ENCODE measurements at places on chromosomes 12 and 14.

GRCh38 chr12:60259225-60259624 lies 663.4 kb downstream of the SLC16A7 start:
- no peak for DNase-seq

- DNase-seq = no peak
Measured at GRCh38 chr14:77284466-77284865, 13.5 kb upstream of the NGB start.

DNA sequence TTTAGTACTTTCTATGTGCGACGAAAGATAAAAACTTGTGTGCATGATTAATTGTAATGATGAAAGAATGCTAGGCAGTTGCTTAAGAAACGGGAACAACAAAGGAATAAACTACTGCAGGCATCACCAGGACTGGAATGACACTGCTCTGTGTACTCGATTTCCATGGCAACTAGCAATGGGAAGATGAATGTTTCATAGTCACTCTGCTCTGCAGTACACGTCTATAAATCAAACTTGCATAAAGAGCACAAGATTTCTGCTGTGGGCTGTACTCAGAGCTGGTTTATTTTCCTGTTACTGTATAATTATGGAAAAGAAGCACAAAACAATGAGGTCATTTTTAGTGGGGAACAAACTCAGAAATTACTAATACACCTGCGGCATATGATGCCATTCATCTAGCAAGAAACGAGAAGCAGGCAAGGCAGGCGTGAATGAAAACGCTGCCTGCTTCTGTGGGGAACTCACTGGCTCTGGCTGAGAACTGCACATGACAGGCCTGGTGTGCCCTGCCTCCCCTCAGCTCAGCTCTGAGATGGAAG lies 41.8 kb downstream of the EFCAB11 start:
- DNase-seq = no peak

DNA sequence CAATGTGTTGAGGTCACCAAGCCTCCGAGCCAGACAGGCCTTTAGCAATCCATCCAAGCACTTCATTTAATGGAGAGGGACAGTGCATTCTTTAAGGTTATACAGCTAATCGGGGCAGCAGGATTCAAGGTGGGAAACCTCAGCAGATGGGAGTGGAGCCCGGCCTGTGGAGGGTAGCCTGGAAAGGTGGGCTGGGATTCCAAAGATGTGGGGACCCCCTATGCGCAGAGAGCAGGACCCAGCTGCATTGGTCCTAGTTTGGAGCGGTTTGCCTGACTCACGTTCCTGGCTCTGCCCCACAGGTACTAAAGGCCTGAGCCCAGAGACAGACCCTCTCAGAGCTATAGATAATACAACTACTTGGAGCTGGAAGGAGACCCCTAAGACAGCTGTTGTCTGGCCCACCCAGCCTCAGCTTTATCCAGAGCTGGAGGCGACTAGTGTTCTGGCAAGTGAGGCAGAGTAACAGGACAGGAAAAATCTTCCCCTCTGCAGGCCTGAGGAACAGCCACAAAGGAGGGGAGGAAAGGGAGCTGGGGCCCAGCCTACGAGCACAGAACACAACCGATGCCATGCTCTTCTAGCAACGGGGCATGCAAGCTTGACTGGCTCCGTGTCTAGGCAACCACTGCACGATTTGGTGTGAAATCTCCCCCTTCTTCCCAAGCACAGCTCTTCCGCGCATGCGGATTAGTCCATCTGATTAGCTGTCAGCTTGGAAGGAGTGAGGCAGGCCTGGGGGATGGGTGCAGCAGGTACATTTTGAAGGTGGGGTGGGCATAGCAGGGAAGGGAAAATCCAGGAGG lies 1.1 kb upstream of the MYH7 start:
- no peak for DNase-seq

DNA sequence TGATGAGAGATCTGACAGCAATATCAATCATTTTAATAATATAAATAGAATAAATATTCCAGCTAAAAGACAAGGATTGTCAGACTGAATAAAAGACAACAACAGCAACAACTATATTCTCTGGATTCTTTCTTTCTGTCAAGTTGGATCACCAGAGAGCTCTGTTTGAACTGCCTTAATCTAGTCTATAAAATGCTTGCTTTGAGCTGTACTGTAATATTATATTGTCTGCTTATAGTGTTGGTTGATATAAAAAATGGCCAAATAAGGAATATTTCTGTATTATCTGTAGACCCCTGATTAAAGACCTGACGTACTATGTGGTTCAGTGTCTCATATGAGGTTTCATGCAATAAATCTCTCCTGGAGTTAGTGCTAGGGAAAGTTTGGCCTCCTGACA lies 46.3 kb upstream of the CSRP2 start:
- no peak for DNase-seq

DNA sequence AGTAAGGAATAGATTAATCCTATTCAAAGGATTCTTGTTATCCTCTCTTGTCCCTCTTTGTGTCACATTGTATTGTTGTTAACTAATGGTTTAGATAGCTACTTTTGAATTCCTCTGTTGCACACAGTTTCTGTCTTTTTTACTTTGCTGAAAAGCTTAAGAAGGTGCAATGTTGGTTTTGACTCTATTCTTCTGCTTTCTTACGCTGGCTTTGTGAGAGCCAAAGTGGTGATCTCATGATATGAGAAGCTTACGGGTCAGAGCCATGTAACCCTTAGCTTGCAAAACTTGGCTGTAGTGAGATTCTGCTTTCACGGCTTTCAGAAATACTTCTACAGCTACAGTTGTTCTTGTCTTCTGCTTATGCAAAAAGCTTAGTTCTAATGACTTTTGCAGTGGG lies 239.7 kb downstream of the TRHDE start:
- no peak for DNase-seq

GRCh38 chr12:97140355-97140754 lies 233.3 kb downstream of the NEDD1 start:
- DNase-seq = no peak

- DNase-seq = no peak
Measured at GRCh38 chr12:38983117-38983571, 77.8 kb upstream of the CPNE8 start.

DNA sequence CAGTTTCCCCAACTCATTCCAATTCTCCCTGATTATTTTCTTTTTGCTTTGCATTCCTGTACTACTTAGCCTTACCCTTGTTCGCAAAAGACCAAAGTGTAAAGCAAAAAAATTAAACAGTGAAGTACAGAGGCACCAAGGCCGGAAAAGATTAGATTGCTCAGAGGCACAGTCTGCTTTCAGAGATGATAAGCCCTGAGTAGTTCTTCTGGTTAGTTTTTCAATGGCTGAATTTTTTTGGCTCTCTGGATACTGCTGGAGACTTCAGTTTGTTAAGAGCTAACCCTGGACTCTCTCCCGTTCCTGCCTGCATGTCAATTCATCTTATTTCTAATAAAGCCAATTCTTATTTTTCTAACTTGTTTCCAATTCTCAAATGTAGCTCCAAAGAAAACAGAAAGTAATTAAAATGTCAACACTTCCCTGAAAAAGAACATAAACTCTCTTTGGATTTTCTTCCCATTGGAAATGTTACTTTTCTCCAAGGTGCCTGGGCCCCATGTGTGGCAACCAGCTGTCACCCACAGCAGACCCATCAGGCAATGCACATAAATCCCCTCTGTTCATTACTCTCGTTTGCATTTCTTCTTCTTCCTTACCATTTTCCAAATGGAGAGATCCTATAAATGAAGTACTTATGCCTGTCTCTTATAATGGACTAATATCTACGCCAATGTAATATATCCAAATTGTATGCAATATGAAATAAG lies 142.8 kb downstream of the BTG1 start:
- DNase-seq = no peak

GRCh38 chr12:57732270-57732669 lies 6.3 kb downstream of the AGAP2 start:
- no peak for DNase-seq

DNA sequence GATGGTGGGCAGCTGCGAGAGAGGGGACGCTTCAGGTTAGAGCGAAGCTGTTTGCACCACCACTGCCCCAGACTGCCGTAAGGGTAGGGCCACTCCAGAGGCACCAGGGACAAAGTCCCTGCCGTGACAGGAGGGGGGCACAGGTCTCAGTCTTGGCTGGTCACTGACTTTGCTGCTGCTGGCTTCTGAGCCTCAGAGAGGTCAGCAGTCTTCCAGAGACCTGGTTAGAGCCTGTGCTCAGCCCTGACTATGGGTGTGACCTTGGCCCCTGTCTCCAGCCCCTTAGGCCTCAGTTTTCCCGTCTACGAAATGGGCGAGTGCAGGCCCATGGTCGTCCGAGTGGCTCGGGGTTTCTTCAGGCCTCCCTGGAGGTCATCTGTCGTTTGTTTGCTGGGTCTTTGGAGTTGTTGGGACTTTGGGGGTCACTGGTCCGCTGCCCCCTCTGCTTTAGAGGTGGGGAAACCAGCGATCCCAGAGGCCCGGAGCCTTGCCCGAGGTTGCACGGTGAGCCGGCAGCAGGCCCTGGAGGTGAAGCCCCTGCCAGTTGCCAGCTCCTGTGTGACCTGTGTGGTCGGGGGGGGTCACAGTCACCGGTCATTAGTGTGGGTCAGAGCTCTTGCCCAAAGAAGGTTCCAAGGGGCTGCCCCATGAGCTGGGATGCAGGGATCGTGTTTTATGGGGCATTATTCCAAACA lies 15.3 kb downstream of the MEG3 start:
- no peak for DNase-seq

- DNase-seq = no peak
Measured at GRCh38 chr12:49545815-49546214, 7.0 kb downstream of the KCNH3 start.

- DNase-seq = no peak
Measured at GRCh38 chr12:29039013-29039412, 110.1 kb upstream of the FAR2 start.

GRCh38 chr12:120362516-120363273 lies 6.3 kb downstream of the MSI1 start:
- no peak for DNase-seq

DNA sequence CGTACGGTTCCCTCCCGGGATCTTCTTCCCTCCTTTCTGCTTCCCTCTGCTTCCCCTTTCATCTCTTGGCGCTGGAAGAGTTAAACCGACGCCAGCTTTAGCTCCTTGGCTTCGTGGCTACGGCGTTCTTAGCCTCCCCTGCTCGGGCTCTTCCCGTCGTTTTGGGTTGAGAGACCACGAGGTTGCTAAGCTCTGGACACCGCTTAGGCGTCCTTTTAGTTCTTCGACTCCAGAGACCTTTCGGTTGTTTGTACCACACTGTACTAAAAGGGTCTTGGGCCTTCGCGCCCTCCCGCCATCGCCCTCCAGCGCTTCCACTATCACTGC lies 545 bp downstream of the CPSF2 start:
- DNase-seq = no peak

GRCh38 chr14:75854111-75854799 lies 127.5 kb downstream of the TGFB3 start:
- no peak for DNase-seq

DNA sequence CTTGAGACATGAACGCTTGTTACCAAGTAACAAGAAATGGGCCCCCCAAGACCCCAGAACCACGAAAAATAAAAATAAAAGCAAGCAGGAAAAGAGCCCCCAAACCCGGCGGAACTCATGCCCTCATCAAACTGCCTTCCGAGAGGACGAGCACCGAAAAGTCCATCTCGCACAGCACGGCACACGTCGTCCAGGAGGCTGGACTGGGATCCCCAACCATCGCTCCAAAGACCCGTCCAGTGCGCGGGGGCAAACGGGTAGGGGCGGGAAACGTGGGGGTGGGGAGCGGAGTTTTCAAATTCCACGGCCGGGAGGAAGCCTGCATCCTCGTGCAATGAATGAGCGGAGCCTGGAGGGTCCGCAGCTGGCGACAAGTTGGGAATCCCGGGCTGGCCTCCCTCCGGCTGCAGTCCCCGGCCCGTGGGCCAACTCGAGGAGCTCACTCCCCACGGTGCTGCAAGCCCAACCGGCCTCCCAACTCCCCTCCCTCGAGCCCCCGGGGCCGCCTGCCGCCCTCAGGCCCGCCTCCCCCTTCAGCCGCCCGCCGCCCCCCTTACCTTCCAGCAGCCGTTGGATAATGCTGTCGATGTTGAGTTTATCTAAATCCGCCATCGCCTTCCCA lies 484 bp downstream of the PPP1CC start:
- no peak for DNase-seq

- no peak for DNase-seq
Measured at GRCh38 chr14:50065583-50065982, 50.8 kb downstream of the VCPKMT start.

GRCh38 chr12:50016501-50017475 lies 8.5 kb downstream of the RACGAP1 start:
- no peak for DNase-seq

DNA sequence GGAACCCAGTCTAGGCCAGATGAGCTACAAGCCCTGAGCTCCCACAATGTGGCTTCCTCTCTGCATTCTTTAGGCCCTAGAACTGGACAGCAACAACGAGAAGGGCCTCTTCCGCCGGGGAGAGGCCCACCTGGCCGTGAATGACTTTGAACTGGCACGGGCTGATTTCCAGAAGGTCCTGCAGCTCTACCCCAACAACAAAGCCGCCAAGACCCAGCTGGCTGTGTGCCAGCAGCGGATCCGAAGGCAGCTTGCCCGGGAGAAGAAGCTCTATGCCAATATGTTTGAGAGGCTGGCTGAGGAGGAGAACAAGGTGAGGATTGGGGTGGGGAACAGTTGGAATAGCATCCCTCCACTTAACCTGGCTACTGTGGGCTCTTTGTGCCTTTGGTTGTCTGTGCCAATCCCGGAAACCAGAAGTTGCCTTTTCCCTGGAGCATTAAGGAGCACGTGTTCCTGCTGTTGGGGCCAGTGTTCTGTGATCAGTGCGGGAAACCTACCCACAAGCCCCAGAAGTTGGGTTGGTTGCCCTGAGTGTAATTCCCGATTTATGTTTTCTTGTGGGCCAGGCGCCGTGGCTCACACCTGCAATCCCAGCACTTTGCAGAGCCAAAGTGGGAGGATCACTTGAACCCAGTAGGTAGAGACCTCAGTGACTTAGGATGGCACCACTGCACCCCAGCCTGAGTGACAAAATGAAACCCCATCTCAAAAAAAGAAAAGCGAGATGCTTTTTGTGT lies 6.4 kb downstream of the FKBP4 start:
- no peak for DNase-seq

DNA sequence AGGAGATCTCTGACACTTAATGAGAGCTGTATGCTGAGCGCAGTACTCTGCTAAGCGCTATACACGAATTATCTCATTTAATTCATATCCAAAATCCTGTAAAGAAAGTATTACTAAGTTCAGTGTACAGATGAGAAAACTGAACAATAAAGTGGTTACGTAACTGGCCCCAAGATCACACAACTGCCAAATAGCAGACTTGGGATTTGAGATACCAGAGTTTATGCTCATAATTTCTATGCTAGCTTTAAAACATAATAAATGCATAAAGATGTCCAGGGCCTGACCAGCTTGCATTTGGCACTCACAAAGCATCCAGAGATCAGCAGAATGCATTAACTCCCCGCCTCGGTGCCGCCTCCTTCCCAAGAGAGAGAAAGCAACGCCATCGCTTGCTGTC lies 83.2 kb upstream of the PWP1 start:
- no peak for DNase-seq

DNA sequence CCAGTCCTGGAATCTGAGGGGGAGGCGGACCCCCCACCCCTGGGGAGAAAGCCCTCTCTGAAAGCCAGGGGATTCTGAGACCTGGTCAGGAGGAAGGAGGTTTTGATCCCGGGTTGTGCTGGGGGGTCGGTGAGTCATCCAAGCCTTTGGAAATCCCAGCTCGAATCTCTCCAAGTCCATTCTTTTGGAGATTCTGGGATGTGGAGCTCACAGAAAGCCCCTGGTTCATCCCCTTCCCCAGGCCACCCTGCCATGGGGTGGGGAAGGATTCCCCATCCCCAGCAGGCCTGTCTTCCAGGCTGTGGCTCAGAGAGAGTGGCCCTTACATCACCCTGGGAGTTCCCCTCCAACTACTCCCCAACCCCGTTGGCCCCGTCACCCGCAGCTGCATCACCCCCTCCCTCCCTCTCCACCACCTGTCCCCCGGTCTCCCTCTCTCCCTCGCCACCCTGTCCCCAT lies 14.3 kb downstream of the EXOC3L4 start:
- DNase-seq = no peak
